HepG2 (cell line): ENCODE measurements at places on chromosomes 2 and 18. TPM values are rescaled to one million over a fixed set of nuclear protein-coding genes. Genes with fewer than 3 reads are reported as not detected.

The FHOD3 gene
- total RNA-seq: 0.07 TPM in 1 of 2 replicates, not detected in the other

The PROKR1 gene
- not detected in 2 replicates for total RNA-seq

The SPR gene
- 85.0 and 96.0 TPM in 2 replicates for total RNA-seq

The LIMS1 gene
- 38.3 and 55.1 TPM in 2 replicates for total RNA-seq

The PARD3B gene
- total RNA-seq: 1.2 and 2.3 TPM in 2 replicates

The APCDD1 gene
- 2.1 and 2.4 TPM in 2 replicates for total RNA-seq

The ZRANB3 gene
- total RNA-seq: 25.2 and 33.5 TPM in 2 replicates

The FAM168B gene
- total RNA-seq: 63.7 and 64.5 TPM in 2 replicates

The ANKRD62 gene
- not detected in 2 replicates for total RNA-seq

DNA sequence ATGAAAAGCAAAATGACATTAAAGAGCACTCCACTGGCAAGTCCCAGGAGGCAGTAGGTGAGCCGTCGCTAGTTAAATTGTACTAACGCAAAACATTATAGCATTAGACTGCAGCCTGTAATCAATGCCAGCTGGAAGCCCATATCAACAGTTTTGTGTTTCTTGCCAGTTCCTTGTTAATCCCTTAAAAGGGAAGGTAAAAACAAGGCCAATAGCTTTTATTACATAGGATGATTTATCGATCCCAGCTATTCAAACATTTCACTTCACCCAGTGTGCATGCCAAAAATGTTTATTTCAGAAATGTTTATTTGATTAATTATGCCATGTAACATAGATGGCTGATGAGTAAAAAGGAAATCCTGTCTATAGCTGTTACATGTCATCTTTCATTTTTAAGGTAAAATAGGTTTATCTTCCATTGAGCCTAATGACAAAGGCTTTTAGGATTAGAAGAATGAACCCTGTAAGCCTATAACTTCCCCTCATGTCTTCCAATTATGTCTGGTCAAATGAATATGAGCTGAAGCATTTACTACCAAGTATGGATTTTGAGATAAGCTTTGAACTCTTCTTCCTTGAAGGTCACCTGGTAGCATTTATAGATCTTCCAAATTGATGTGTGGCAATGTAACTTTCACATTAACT, 591.2 kb downstream of the RNF144A start:
- DNase-seq: no peak

GRCh38 chr2:182867426-182868053, 1.1 kb upstream of the FRZB start:
- DNase-seq: no peak

- no peak for DNase-seq
These were observed 89.9 kb upstream of the CDCA7 start for GRCh38 chr2:173264603-173265366.

DNA sequence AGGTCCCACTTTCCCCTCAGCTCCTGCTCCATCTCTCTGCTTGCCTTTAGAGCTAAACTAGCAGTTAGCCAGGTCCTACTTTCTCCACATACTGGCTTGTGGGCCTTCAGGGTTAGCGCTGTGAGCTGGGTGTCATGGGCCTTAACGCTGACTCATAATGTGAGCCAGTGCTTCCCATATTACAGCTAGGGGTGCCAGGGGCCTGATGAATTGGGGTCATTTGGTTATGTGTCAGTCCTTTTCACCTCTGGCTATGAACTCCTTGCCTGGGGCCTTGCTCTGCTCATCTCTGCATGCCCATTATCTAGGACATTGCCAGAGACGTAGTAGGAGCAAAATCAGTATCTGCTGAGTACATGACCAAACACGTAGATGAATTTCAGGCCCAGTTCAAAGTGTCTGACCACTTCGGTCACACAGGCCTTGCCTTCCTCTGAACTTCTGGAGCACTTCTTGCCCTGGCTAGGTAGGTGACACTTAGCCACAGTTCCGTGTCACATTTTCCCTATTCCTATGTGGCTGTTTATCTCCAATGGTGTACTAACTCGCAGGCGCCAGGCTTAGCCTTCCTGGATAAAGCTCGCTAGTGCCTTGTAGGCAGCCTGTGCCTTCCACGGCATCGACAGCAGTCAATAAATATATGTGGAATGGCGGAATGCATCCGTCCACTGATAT, 103.2 kb upstream of the SIX3 start:
- no peak for DNase-seq

DNA sequence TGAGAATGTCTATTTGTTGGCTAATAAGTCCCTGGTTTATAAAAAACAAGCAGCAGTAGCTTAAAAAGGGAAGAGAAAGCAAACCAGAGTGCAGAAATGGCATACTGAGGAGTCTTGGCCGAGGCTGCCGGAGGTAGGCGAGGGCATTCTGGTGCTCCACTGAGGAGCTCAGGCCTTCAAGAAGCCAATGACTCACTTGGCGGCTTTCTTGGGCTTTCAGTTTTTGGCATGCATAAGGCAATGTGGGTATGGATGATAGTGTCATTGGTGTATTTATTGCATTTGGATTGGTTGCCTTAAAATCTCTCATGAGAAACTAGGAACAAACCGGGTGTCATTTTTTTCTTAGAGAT, 119.6 kb upstream of the ARL5A start:
- DNase-seq: no peak

DNA sequence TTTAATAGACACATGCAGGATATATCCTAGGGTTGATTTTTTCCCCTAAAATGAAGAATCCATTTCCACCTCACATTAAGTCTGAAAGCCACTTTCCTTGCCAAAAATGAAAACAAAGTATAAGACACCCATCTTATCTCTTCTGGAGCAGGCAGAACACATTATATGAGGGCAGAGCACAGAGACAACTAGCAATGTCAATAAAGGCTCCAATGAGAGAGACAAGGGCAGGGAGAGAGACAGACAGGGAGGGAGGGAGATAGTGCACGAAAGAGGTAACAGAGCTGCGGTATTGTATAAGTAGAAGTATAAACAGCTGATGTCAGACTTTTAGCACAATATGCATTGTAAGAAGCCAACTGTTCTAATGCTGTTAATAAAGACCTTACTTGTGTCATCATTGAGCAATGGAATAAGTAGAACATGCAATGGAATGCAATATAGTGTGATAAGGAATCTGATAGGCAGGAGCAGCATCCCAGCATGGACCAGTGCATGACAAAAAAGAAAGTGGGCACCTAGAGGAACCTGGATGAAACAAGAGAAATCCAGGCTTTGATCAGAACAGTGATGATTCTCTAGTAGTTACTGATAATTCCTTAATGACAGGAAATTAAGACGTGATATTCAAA, 150.6 kb upstream of the TCF4 start:
- no peak for DNase-seq

GRCh38 chr18:79778291-79778791, 19.4 kb upstream of the KCNG2 start:
- no peak for DNase-seq

DNA sequence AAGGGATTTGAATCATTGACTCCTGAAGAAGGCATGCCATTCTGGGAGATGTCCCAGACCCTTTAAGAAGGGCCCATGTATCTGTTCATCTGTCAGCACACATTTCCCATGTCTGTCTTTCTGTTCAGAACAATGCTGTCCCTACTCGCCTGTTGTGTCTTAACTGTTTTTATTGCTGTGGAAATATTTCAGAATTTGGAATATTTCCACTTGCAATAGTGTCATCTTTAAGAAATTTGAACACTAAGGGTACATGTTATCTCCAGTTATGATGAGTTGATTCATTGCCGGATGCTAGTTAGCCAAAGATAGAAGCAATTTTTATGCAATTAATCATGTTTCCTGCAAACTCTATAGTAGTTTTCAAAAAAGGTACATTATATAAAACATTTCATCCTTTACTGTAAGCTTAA, 36.9 kb upstream of the NT5C1B start:
- no peak for DNase-seq

- DNase-seq: no peak
These were observed 20.2 kb downstream of the TWIST2 start for GRCh38 chr2:238868067-238868524.

- no peak for DNase-seq
These were observed 3.7 kb downstream of the SMAD7 start for GRCh38 chr18:48947092-48947491.

DNA sequence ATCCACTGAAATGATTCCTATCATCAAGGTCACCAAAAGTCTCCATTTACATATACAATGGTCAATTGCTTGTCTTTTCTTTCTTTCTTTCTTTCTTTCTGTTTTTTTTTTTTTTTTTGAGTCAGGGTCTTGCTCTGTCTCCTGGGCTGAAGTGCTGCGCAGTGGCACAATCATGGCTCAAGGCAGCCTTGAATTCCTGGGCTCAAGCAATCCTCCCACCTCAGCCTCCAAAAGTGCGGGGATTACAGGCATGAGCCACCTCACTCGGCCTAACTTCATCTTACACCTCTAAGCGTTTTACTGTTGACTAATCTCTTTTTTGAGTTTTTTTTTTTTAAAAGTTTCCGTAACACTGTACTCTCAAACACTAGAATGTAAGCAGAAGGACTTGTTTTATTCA, 867 bp downstream of the SF3B6 start:
- DNase-seq: no peak

- DNase-seq: no peak
These were observed 151.5 kb upstream of the MAP3K20 start for GRCh38 chr2:172924097-172924660.

DNA sequence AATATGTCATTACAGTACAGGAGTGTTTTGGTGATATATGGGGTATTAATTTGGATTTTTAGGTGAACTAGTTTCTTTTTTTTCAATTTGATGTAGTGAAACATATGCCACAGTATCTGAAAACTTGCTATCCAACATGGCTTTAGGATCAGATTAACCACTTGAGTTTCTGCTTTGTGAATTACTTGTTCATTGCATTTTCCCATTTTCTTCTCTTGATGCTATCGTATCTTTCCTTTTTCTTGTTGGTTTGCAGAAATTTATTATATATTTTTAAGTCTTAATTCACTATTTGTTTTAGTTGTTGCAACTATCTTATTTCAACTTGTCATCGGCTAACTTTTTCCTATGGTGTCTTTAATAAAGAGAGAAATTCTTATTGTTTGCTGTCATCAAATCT, 8.8 kb downstream of the IL36A start:
- no peak for DNase-seq

GRCh38 chr18:43886341-43886740, 609.1 kb upstream of the SYT4 start:
- DNase-seq: no peak

DNA sequence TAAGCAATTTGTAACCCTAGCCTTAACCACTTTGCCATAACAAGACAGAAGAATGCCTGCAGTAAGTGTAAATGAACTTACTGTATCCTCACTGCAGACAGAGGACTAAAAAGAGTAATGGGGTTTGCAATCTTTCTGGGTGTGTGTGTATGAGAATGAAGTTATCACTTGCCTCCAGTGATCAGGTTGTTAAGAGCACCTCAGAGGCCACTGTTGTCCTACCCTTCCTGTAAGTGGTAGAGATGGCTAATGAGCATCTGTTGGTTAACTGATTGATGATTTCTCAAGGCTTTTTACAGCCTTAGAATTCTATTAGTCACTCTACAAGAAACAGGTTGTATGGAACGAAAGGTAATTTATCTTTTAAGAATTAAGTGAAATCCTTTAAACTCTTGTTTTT, 27.6 kb upstream of the GTF2A1L start:
- DNase-seq: no peak

DNA sequence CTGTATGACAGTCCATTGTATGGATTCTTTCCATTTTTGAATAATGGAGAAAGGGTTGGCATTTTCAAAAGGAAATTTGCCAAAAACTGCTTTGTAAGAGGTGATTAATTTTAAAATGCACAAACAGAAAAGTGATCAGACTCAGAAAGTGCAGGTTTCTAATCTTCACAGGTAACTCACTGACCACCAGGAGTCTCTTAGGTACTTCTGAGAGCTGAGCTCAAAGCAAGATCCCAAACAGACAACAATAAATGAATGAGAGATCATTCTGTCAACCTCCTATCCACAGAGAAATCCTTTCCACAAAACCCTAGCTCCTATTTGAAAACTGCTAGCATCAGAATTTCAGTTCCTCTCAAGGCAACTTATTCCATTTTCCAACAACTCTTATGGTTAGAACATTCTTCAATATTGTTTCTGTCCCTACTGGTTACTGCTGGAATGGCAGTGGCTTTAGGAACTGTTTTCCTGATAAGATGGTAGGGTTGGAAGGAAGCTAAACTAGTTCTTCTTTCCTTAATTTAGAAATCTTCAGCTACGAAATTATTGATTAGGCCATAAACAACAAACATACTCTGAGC, 20.6 kb upstream of the HAAO start:
- DNase-seq: peak; percentile 59
